Ecto neural progenitor cell (in vitro differentiated cells): ENCODE measurements at places on chromosomes 16 and 17.

GRCh38 chr17:78665952-78666920 is 89.0 kb upstream of the DNAH17 start:
- no peak for DNase-seq

GRCh38 chr17:7651097-7651664 is 455 bp downstream of the ATP1B2 start:
- DNase-seq: peak; percentile 70

DNA sequence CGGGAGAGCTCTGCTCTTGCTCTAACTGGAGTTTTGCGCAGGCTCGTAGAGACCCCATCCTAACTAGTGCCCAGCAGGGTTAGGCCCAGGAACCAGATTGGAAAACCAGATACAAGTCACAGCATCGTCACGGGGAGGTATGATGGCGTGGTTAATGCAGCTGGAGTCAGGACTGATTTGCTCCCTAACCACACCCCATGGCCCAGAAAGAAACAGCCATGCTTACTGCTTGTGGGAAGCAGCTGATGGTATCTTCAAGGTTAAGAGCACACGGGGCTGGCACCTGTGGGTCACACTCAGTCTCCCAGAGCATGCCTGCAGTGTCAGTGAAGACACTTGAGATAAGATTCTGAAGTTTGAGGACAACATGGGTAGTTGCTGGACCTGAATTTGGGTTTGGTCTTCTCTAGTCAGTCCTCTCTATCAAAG is 60.2 kb downstream of the WIPI1 start:
- no peak for DNase-seq

- DNase-seq: no peak
These were observed 97.2 kb downstream of the NOG start for GRCh38 chr17:56690441-56691291.
